ENCODE measurements at places on chromosomes 4 and X.

DNA sequence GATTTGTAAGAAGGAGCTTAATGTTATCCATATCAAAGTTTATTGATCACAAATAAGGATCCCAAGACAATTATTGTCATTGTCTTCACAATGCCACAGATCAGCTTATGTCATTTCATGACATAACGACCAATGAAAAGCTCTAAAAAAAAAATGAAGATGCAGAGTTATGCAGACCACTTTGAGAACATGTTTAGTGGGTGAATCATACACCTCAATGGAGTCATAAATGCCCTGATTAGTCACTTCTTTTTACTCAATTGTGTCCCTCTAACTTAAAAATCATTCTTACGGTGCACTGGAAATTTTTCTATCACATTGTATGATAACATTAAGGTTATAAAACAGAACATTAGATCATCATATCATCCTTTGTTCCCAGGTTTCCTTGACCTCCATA, 87.6 kb upstream of the GABRG1 start:
- no peak for DNase-seq

- DNase-seq, result no peak
Observed at GRCh38 chr4:39542611-39543012, 15.4 kb upstream of the UGDH start.

DNA sequence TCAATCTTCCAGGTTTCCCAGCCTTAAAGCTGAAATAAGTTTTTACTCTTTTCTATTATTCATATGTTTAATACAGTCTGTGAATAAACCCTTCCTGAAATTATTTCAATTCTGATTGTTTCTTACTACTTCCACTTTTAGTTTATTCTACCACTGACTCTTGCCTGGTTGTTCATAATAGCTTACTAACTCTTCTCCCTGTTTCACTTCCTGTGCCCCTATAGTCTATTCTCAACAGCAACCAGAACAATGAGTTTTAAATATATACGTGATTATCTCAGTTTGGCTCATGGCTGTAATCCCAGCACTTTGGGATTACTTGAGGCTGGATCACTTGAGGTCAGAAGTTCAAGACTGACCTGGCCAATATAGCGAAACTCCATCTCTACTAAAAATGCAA, 408.0 kb upstream of the SPOCK3 start:
- DNase-seq, result no peak

GRCh38 chrX:55710701-55711100, 6.8 kb upstream of the RRAGB start:
- DNase-seq, result peak; percentile 13

GRCh38 chr4:151917145-151917734, 156.4 kb upstream of the GATB start:
- DNase-seq, result no peak

DNA sequence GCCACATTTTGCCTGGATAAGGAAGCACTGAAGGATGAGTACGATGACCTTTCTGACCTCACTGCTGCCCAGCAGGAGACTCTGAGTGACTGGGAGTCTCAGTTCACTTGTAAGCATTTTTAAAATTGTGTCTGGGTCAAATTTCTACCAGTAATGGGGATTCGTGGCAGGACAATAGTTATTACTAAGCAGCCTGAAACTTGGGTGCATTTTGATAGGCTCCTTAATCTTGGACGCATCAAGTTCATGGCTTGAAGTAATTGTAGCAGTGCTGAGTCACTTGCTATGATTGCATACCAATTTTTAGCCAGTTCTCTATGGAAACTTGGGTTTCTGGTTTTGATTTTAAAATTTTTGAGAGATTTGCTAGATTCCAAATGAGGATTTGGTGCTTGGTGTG, 4.3 kb downstream of the PGRMC1 start:
- peak; percentile 54 for DNase-seq

GRCh38 chrX:30643313-30643821, 9.9 kb upstream of the GK start:
- peak; percentile 28 for DNase-seq

GRCh38 chr4:180636696-180637404, 1606.4 kb upstream of the TENM3 start:
- no peak for DNase-seq

DNA sequence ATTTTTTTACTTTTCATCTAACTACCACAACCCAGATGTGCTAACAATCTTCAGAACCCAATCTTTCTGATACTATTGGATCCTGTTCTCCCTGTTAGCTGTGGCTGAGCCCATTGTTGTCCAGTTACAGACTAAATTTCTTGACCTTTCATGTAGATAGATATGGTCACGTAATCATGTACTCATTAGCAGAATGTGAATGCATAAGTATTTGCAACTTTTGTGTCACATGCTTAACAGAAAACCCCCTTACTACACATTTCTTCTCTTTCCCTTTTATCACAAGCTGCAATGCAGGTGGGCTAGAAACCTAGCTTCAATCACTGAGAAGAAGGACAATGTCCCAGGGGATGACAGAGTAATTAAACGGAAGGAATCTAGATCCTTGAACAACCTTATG, 13.1 kb upstream of the FAM13A start:
- no peak for DNase-seq

GRCh38 chr4:82705169-82705927, 93.2 kb downstream of the SCD5 start:
- DNase-seq, result no peak

DNA sequence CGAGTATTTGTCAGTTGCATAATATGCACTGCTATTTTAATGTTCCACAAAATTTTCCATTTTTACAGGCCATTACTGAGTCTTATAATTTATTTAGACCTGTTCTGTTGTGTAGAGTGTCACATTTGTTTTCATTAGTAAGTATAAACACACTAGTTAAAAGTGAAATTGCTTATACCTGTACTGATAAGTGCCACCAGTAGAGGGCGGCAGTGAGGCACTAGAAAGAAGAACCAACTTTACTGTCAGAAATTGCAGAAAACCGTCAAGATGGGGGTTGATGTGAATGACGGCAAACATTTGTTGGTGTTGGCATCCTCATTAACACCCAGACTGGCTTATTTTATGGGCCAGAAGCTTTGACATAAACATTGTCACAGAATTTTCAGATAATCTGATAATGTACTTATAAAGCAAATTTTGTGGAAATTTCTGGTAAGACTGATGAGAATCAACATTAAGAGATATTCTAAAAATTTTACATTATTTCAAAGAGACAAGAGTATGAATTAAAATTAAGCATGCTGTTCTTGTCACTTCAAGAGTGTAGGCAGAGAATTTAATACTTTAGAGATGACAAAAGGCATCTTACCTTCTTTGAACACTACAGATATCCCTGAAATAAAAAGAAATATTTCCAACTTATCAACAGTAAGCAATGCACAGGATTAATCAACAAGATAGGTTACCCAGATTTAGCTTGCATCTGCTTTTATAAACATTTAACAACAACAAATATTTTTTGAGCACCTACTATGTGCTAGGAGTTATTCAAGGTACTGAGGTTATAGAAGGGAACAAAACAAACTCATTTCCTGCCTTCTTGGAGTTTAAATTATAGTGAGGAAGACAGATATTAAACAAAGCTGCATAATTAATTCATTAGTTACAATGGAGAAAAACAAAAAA, 24.9 kb downstream of the ALPK1 start:
- DNase-seq, result peak; percentile 38

DNA sequence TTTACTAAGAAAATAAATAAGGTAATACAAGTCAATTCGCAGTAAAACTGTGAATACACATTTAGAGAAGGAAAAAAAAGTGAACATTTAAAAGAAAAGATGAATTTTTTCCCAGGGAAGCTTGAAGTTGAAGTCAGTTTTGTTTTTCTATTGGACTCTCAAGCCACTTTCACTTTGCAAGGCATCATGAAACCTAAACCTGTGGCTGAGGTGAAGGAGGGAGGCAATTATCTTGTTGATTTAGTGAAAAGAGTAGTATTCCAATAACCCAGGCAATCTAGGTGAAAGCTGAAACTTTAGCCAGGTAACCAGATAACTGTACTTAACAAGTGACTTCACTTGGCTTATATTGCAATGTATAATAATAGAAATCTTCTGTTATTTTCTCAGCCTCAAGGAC, 138.6 kb downstream of the HDX start:
- DNase-seq, result no peak

DNA sequence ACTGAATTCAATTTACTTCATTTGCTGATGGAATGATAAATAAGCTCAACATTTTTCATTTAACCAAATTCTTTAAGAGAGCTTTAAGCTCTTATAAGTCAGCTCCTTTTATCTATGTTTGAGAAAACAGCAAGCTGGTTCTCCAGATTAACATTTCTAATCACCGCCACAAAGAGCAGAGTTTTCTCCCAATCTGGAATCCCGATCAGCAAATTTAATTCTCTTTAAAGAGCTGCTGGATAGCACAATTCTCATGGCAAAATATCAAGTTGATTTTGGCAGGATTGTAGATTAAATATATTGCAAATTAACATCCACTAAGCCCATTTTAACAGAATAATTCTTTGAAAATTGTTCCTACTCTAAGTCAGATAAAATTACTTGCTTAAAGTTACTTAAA, 48.8 kb downstream of the RPS6KA3 start:
- DNase-seq, result no peak

Data from AG08396 (cell line).